ENCODE measurements at places on chromosomes 16 and 17.

DNA sequence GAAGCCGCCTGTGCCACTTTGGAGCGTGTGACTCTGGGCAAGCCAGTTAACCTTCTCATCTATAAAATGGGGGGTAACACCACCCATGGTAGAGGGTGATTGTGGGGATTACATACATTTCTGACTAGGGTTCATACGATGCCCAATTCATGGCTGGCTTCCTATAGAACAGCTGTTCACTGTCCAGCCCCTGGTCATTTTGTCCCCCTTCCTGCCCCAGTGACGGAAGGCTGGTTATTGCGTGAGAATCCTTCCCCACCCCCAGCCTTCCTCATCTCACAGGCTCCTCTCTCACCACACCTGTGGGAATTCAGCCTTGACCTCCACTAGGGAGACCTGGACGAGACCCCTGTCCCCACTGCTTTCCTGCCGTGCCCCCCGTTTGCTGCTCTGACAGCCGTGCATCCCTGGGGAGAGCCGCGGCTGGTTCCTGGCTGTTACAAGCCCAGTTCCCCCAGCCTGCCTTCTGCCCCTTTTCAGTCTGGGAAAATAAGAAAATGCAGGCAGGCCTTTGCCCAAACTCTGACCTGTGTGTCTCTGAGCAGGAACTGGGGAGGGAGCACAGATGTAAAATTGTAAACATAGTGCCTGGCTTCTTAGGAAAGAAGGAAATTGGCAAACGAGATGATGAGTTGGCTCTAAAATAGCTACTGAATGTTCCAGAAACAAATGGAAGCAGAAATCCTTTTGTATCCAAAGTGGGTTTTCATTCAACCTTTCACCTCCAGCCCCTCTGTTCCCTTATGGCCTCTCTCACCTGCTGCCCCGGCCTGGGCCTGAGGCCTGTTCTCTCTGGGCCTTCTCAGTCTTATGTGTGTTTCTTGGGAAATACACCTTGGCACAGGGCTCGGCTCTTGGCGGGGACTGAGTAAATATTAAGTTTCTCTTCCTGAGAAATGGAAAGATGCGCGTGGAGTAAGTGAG is 67.3 kb downstream of the OR1D5 start:
- no peak for DNase-seq

DNA sequence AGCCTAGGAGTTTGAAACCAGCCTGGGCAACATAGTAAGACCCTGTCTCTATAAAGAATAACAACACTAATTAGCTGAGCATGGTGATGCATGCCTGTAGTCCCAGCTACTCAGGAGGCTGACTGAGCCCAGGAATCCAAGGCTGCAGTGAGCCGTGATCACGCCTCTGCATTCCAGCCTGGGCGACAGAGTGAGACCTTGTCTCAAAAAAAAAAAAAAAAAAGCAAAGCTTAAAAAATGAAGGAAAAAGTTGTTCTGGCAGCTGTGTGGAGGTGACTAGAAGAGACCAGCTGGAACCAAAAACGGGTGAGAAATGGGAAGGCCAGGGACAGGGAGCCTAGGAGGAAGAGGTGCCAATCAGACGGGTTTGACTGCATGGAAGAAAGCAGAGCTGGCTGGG is 4.2 kb downstream of the BCL7C start:
- DNase-seq, result no peak

GRCh38 chr16:86532526-86532815 is 22.1 kb downstream of the FOXF1 start:
- no peak for DNase-seq

DNA sequence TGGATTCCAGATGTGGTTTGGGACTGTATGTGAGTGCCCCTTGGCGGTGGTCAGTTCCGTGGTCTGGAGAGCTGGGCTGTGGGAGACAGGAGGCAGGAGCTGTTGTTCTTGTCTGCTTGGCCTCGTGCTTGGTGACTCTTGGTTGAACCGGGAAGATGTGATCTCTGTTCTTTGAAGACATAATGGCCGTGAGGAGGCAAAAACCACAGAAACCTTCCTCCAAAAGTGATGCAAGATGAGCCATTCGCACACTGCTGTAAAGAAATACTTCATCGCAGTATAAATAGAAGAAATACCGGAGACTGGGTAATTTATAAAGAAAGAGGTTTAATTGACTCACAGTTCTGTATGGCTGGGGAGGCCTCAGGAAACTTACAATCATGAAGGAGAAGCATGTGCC is 128.8 kb downstream of the RAP1GAP2 start:
- DNase-seq, result no peak

- DNase-seq, result no peak
Measured at GRCh38 chr16:67246756-67247191, 507 bp downstream of the FHOD1 start.

- no peak for DNase-seq
Measured at GRCh38 chr17:2855063-2855600, 58.9 kb downstream of the RAP1GAP2 start.

- DNase-seq, result no peak
Measured at GRCh38 chr17:42975265-42975664, 4.6 kb downstream of the PTGES3L start.

DNA sequence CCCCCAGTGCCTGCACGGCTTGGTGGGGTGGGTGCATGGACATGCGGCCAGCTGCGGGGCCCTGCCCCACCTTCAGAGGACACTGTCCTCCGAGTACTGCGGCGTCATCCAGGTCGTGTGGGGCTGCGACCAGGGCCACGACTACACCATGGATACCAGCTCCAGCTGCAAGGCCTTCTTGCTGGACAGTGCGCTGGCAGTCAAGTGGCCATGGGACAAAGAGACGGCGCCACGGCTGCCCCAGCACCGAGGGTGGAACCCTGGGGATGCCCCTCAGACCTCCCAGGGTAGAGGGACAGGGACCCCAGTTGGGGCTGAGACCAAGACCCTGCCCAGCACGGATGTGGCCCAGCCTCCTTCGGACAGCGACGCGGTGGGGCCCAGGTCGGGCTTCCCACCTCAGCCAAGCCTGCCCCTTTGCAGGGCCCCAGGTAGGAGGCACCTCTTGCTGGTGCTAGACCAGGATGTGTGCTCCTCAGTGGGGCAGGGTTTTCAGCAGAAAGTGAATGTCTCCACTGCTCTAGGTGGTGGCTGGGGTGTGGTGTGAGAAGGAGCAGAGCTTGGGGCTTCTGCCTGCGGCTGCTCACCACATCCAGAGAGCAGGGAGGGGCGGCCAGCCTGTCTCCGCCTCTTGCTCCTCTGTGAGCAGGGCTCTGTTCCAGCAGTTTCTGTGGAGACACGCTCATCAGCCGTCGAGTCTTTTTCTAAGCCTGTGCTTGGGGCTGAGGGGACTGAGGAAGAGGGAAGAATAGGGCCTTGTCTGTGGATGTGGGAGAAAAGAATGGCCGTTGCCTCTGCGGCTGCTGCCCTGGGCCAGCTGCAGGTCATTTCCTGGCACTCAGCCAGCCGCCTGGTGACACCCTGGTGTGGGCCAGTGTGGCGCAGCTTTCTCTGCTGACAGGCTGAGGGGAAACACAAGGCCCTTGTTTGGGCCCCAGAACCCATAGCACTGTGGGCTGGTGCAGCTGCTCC is 2.2 kb downstream of the ZNF276 start:
- DNase-seq, result no peak

DNA sequence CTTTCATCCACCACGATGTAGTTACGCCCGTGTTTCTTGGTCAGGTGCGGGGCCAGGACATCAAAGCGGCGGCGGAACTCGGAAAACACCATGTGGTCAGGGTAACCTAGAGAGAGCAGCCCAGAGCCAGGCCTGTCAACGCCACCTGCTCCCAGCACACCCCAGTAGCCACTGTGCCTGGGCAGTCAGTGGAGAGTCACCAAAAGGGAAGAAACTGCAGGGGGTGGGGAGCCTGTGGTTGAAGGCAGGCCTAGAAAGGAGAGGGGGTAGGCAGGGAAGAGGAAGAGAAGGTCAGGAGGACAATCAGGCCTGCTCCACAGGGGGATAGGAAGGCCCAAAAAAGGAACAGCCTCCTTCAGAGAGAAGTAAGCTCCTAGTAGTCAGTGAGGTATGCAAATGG is 64.1 kb downstream of the PIPOX start:
- DNase-seq, result no peak

GRCh38 chr16:72051818-72052217 is 2.5 kb upstream of the HP start:
- DNase-seq, result no peak

GRCh38 chr16:65083164-65083857 is 38.6 kb downstream of the CDH11 start:
- no peak for DNase-seq

GRCh38 chr16:83212301-83212841 is 585.6 kb downstream of the CDH13 start:
- no peak for DNase-seq
